H4 (cell line): ENCODE measurements at places on chromosomes 7 and 10. TPM values are rescaled to one million over a fixed set of nuclear protein-coding genes. Genes with fewer than 3 reads are reported as not detected.

The RSPH10B gene
- not detected in 2 replicates for total RNA-seq

The PDE1C gene
- 1.9 and 2.4 TPM in 2 replicates for total RNA-seq

The CFAP58 gene
- total RNA-seq, result 0.08 and 0.12 TPM in 2 replicates

The IQUB gene
- total RNA-seq, result 0.08 TPM in 1 of 2 replicates, not detected in the other

The STAG3 gene
- total RNA-seq, result 0.35 TPM in 1 of 2 replicates, not detected in the other

The URGCP gene
- total RNA-seq, result 32.1 and 40.9 TPM in 2 replicates

The RADIL gene
- total RNA-seq, result 1.3 and 1.4 TPM in 2 replicates

The MDH2 gene
- 119 and 156 TPM in 2 replicates for total RNA-seq

The STEAP4 gene
- 0.02 and 0.06 TPM in 2 replicates for total RNA-seq

The TLX1 gene
- not detected in 2 replicates for total RNA-seq

The PTF1A gene
- not detected in 2 replicates for total RNA-seq

The CPA2 gene
- not detected in 2 replicates for total RNA-seq

The SPRN gene
- not detected in 2 replicates for total RNA-seq

The PNLIPRP1 gene
- total RNA-seq, result not detected in 2 replicates

The CCDC7 gene
- 1.2 and 3.0 TPM in 2 replicates for total RNA-seq

The CRHR2 gene
- total RNA-seq, result not detected in 2 replicates

The ADAM12 gene
- 1.3 and 2.0 TPM in 2 replicates for total RNA-seq

The STEAP1 gene
- 14.6 and 31.3 TPM in 2 replicates for total RNA-seq

The EDRF1 gene
- total RNA-seq, result 21.2 and 23.2 TPM in 2 replicates

The SLC13A4 gene
- not detected in 2 replicates for total RNA-seq

The PLAC9 gene
- not detected in 2 replicates for total RNA-seq

The TLL2 gene
- total RNA-seq, result 0.31 and 0.64 TPM in 2 replicates

The CCL26 gene
- total RNA-seq, result 18.3 and 20.7 TPM in 2 replicates

The NUTM2B gene
- total RNA-seq, result 0.84 and 0.99 TPM in 2 replicates
